Stimulated activated CD8-positive, alpha-beta memory T cell treated with anti-CD3 and anti-CD28 coated beads, Interleukin-4, amount 100 ng/mL, for 1 hour (primary cell): ENCODE measurements at places on chromosomes 12 and 14.
A peak's percentile ranks its signal among the peaks of the same experiment; 100 is the strongest.

GRCh38 chr12:34379142-34379541, 356.8 kb downstream of the ALG10 start:
- DNase-seq = no peak

DNA sequence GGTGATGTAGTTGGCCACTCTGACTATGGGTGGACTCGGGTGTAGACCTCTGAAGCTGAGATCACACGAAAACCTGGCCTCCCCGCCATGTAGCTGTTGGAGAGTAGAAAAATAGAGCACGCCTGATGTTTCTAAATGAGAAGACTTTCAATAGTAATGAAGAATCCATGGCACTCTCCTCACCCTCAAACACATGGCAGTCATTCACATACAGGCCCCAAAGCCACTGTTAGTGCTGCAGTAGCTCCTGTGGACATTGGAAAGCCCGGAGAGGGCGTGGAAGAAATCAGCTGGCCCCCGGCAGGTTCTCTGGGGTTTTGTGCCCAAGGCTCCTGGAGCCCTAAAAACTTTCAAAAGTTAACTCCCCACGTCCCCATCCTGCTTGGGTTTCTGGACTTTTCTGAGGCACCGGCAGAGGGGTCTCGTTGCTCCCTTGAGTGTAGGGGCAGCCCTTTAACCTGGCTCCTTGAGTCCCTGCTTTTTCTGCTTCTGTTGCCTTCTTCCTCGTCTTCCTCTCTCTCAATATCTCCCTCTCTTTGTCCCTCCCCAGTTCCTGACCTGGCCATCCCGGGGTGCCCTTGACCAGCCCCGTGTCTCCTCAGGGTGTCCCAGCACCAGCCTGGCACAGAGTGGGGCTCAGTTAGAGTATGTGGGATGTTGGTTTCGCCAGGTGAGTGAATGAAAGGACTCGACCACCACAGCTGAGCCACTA, 8.3 kb downstream of the MEG3 start:
- DNase-seq = no peak

DNA sequence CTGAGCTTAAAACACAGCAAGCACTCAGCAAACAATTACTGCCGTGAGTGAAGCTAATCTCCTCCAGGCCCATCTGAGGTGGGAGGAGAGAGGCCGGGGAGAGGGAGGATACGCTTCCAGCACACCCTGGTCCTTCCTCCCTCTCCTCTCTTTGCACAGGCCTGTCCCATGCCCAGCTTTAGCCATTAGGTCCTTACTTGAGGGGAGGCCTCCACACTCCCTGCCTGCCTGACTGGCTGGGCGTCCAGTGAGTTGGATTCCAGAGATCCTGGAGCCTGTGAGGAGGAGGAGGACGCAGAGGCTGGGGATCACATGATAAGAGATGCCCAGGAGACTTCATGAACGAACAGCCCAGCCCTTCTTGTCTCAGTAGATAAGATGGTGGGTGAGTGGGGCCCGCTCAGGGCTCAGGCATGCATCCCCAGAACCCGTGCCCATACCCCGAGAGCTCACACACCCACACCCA, 65.1 kb upstream of the NCOR2 start:
- DNase-seq = no peak

GRCh38 chr12:84165998-84166571, 746.5 kb downstream of the SLC6A15 start:
- no peak for DNase-seq

DNA sequence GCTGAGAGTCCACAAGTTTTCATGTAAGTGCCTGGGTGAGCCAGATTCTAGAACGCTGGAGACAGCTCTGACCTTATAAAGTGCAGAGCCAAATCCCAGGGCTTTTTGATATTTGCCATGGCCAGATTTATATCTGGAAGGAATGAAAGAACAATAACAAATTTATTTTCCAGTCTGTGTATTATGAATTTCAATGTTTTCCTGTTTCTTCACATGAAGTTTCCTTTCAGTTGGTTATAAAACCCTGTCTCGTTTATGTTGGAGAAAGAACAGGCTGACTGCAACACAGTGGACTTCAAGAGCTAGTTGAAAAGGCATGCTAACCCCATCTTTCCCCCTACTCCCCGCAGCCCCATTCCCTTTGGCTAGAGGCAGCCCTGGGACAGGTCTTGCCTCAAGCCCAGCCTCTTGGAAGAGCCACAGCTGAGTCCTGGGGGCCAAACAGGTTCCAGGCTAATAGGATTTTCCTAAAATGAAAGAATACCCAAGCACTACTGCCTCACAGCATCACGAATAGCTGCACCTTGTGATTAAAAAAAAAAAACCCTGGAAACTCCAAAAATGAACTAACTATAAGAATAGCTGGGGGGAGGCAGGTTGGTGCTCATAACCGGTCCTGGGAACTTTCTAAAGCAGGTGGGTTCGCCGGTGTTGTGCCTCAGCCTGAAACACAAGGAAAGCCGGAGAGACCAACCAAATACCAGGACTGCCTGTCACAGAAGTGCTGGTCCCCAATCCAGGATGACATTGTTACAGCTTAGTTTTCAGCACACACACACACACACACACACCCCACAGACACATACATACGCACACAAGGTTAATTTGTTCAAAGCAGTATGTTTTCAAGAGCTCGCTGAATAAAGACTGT, 1.5 kb downstream of the FBLN5 start:
- no peak for DNase-seq

DNA sequence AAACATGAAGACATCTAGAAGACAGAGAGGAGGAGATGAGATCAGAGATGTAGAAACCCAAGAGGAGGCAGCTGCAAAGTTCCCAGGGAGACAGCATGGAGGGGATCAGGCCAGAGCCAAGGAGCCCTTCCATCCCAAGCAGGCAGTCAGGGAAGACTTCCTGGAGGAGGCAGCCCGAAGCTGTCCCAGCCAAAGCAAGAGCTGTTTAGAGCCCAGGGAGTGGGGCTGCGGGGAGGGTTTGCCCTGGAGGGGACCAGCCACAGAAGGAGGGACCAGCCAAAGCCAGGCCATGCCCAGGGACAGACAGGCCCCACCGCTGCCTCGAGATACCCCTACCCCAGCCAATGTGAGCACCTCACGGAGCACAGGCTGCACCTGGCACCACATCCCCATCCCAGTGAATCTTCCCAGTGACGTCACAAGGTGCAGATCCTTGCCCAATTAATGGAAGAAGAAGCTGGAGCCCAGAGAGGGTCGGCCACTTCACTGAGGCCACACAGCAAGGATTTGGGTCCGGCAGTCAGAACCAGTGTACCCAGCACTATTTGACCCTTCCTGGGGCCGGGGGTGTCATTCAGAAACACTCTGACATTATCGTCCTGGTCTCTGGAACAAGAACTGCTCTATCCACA, 14.1 kb upstream of the DIO3 start:
- DNase-seq = no peak

DNA sequence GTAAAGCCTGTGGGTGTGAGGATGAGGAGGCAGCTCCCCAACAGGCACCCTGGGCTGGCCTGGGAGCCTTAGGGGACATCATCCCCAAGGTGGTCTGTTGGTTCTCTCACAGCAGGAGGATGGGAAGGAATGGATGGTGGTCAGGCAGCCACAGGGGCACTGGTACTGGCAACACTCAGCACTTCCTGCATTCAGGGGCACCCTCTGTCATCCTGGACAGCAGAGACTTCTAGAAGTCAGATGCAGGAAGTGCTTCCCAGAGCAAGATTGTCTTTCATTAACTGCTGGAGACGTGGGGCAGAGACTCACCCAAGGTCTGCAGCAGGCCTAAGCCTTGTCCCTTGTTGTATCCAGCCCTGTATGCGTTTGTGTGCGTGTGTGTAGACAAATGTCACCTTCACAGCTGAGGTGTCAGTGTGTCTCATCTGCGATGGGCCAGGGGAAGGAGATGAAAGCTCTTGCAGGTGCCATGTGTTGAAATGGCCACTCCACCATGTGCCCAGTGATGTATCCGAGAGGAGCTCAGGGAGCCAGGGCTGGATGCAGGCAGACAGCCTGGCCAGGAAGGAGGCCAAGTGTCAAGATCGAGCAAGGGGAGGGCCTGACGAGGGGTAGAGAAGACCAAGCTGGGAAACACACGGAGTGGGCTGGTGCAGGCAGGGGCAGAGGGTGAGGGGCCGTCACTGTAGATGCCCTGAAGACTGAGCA, 85.1 kb downstream of the PITPNM2 start:
- DNase-seq = no peak

GRCh38 chr12:105705765-105706164, 375.3 kb downstream of the C12orf75 start:
- DNase-seq = no peak

GRCh38 chr12:33763331-33763730, 259.0 kb upstream of the ALG10 start:
- no peak for DNase-seq

- DNase-seq = peak; percentile 48
These were observed 16.0 kb upstream of the ENDOU start for GRCh38 chr12:47741340-47741703.

GRCh38 chr14:62301911-62302310, 539.7 kb downstream of the SNAPC1 start:
- no peak for DNase-seq

DNA sequence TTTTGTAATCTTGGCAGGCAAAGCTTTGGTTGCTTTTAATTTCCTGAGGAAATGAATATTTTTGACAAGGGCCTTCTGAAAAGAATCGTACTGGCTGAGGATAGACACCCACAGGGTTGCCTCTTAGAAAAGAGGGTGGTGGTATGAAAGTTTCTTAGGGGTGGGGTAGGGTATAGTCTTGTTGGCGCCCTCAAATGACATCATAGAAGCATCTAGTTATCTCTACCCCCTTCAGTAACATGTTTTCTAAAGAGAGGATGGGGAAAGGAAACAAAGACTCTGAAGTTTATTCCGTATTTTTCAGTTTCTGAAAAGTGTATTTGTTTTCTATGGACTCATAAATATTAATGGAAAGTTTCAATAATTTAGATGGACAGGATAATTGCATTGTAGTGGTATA, 13.7 kb downstream of the PRKCH start:
- DNase-seq = no peak

DNA sequence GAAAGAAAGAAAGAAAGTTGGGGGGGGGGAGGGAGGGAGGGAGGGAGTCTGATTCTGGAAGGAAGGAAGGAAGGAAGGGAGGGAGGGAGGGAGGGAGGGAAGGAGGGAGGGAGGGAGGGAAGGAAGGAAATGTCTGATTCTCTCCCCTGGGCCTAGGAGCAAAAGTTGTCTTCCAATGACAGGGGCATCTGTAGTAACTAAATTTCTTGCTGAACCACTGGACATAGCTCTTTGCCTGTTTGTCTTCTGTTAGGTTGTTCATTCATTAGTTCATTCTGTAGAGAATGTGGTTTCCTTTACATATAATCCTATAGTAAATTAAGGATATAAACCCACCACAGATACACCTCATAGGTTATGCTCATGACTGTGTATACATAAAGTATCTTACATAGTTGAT, 59.9 kb downstream of the GPR68 start:
- DNase-seq = no peak

DNA sequence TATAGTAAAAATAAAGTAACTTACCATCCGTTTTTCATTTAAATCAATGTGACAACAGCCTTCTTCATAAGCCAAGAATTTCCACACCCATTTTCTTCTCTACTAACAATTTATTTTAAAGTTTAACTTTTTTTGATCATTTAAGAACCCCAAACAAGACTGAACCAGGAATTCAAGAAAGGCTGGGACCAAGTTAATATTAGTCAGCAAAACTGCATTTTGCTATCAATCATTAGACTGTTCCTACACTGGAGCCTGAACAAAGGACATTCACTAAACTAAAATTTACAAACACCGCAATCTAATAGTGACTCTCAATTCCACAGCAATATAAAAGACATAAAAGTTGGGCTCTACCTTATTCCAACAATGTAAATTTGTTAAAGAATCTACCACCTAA, 73.6 kb downstream of the OSBPL8 start:
- DNase-seq = no peak

DNA sequence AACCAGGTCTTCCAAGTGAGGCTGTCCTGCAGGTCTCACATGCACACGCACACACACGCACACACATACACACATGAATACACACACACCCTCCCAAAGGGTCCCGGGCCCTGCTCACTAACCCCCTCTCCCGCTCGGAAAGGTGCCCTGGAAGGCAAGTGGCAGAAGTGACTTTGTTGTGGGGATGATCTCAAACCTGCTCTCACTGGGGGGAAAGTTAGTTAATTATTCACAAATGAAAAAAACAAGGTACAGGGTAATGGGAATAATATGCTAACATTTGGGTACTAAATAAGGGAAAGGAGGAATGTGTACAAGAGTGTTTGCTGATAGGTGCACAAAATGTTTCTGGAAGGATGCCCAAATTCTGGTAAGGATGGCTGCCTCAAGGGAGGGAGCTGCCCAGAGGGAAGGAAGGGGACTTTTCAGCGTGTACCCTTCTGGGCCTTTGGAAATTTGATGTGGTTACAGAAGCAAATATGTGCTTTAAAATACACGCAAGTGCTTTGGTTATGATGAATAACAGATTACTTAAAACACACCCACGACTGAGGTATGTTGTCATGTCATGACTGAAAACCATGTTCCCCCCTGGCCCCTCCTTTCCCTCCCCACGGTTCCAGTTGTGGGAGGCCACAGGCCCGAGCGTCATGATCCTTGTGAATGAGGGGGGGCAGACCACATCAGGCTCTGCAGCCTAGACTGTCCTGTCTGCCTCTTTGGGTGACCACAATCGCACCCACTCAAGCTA, 43.3 kb upstream of the PLEKHG6 start:
- DNase-seq = no peak

DNA sequence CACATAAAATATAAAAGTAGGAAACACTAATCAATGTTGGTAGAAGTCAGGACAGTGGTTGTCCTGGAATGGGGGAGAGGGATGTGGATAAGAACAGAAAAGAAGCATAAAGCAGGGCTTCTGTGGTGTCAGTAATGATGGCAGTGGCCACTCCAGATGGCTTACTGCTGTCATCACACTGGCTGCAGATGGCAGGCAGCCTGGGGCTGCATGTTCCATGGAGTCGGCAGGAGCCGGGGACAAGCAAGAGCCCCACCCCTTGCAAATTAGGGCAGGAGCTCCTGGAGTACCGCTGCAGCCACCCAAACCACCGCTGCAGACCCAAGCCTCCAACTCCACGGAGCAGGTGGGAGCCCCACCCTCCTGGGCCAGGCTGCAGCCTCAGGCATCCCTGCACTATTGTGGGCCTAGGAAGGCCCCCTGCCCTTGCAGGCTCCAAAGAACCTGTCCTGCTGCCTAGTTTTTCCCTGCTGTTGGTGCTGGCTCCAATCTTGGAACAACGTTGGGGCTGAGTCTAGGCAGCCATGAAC, 28.8 kb upstream of the SLC5A8 start:
- DNase-seq = no peak

DNA sequence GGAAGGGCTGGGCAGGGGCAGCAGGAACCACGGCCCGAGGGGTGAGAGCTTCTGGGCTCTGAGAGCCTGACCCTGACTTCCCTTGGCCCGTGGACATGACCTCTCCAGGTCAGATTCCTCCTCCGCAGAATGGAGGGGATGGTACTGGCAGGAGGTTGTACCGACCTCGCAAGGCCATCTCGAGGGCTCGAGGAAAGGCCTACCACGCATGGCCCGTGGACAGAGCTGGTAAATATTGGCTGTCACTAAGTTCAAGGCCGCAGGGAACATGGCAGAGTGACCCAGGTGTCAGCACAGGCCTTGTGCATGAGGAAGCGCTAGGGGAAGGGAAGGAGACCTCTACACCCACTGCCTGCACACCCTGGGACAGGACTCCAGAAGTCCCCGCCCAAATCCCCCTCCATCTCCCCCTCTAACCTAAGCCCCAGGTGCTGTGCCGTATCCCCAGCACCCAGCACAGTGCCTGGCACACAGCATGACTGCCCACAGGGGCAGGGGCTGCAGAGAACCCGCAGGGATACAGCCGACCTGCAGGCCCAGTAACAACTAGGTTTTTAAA, 54.9 kb upstream of the PPP2R5C start:
- no peak for DNase-seq
